ACHN (cell line): ENCODE measurements at places on chromosomes 6 and 20.
A peak's percentile ranks its signal among the peaks of the same experiment; 100 is the strongest.

DNA sequence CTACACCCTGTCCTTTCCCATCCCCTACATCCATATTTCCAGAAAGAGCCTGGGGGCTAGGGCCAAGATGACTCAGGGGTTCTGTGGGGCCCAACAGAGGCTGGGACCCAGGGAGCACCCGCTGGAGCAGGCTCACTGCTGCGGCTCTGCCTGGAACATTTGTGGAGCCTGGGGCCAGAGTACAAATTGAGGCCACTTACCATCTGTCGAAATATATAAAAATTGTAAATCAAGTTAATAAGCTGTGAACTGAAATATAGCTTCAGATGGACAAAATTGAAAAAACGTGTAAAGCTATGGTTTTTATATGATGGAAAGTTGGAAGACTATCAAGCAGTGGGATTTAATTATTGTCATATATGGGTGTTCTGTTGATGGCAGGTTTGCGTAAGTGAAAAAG is 82.9 kb upstream of the ATXN1 start:
- DNase-seq: no peak

DNA sequence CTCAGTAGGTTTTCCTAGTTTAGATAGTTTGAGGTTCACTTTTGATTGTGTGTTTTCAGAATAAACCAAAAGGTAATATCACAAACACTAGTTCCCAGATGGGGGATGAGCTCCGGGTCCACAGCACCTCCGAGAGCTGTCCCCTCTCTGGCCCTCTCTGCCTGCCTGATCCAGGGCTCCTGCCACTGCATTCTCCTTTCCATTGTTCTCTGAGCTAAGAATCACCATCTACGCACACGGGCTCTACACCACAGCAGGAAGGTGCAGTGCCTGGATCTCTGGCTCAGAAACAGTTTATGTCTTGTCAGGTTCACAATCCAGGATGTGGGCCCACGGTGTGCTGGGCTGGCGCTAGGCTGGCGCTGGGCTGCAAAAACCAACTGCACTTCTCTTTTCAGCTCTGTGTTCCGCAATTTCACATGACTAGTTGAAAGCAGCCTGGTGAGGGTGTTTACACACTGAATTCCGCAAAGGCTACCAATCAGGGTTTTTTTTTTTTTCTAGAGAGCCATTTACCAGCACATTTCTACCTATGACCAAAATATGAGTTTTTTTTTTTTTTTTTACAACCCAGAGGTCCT is 167.5 kb downstream of the SOD2 start:
- DNase-seq: no peak

- DNase-seq: peak; percentile 20
Observed at GRCh38 chr6:52558266-52559000, 18.4 kb downstream of the TRAM2 start.

GRCh38 chr20:35312318-35312717 is 20.1 kb upstream of the FAM83C start:
- peak; percentile 93 for DNase-seq

DNA sequence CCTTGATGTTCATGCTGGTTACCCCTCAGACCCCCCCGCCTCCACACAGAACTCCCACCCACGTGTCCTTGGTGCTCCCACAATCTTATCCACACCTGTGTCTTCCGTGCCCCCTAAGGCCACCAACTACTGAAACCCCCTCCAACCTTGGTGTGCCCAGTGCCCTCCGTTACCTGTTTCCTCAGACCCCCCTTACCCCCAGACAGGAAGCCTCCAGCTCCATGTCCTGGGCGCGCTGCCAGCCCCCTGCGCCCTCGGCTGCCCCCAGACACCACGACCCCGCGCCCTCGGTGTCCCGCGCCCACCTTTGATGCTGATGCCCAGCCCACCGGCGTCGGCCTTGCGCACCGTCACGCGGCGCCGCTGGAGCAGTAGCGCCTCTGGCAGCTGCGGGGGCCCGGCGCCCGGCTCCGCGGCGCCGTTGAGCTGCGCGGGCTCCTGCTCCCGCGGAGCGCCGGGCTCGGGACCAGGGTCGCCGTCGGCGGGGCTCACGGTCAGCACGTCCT is 504 bp downstream of the SNTA1 start:
- no peak for DNase-seq

DNA sequence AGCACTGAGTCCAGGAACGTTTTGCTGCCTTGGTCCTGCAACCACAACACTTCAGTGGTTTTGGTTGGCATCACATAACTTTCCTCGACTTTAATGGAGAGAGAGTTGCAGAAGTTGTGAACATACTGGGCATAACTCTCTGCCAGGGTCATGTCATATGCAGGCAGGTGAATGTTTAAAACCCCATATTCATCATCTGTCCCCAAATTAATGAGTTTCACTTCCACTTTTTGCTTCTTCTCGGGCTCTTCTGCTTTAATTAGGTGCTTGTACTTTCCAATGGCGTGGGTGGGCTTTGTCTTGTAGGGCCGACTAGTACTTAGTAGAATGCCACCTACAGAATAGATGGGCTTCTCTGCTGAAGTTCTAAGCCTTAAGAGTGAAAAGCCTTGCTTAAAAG is 45.2 kb upstream of the TFAP2A start:
- DNase-seq: no peak

DNA sequence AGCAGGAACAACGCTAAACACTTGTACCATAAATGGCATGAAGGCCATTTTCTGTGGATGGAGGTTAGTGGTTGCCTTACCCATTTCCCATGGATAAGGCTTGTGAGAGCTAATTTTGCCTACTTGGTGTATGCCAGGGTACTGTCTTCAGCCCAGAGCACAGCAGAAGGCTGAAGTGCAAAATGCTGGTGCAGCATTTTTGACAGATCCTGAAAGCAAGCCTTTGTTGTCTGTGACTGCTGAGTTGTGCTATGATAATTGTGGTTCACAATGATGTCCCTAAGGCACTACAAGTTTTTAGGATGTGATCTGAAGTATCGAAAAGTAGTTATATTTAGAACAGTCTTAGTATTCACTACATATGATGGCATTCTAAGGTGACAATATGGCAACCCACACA is 14.7 kb upstream of the HMGN3 start:
- no peak for DNase-seq

DNA sequence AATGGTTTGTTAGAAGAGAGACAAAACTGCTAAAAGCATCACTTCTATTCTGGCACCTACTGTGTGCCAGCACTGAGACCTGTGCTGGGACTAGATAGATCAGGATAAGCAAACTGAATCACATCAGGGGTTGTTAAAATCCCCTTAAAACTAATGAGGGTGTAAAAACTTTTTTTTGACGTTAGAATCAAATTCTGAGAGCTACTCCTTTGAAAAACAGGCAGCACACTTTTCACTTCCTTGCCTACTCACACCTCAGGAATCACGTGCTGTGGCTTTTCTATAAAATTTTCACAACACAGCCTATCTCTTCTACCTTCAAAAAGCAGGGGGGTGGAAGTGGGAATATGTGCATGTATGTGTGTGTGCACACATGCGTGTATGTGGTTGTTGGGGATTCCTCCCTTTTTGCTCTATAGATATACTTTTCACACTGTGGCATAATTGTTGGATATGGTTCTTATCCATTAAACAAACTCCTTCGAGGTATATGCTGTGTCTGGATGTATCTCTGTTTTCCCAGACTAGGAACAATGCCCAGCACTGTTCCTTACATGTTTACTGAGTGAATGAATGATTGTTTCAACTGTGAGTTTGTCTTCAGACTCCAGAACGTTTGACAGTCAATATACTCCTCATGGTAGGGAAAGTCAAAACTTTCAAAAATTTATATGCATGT is 105.4 kb downstream of the FYN start:
- no peak for DNase-seq

- no peak for DNase-seq
Observed at GRCh38 chr6:161265554-161265953, 8.3 kb downstream of the AGPAT4 start.

- DNase-seq: no peak
Observed at GRCh38 chr6:100255701-100256100, 209.0 kb downstream of the SIM1 start.

GRCh38 chr6:12527339-12527738 is 189.2 kb upstream of the PHACTR1 start:
- no peak for DNase-seq

DNA sequence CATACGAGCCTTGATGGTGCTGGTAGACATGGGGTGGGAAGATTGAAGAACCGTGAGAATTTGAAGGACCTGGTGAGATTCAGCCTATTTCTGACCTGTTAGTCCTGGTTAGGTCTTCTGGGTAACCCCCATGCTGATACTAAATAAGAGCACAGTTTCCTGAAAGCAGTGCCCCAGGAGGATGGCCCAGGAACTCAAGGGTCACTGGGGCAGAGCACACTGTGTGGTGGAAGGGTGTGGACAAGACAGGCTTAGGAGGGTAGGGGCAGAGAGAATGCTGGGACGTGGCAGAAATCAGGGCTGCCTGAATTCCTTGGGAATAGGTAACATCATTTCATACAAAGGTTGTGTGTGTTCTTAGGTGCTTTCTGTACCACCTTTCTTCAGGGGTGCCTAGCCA is 31.9 kb upstream of the ENPP1 start:
- no peak for DNase-seq

DNA sequence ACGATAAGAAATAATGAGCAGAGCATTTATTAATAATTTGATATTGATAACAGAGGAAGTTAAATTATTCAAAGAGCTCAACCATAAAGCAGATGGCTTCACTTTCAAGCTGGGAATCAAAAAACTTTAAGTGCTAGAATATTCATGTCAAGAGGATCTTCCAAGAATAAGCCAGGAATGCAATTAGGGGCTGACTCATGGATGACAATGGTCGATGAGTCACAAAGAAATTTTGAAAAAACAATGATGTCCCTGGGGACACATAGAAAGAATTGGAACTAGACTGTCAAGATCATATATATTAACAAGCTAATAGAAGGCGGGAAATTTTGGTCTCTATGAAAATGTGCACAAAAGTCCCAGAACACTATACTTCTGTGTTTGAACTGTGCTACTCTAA is 304.1 kb downstream of the LAMA2 start:
- DNase-seq: peak; percentile 48

DNA sequence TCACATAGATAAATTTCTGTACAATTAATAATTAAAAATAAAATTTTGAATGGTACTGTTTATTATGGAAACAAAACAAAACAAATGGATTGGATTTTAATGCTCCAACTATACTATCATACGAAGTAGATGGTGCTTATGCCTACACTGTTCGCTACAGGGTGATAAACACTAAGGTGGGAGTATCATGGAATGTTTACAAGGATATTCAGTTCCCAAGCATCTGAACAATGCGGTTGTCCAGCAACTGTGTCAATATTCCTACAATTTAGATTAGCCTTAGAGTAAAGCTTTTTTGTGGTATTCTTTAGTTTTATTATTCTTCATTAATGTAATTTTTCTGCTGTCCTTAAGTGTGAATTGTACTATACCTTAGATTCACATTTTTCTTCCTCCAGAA is 105.1 kb downstream of the MMS22L start:
- no peak for DNase-seq

DNA sequence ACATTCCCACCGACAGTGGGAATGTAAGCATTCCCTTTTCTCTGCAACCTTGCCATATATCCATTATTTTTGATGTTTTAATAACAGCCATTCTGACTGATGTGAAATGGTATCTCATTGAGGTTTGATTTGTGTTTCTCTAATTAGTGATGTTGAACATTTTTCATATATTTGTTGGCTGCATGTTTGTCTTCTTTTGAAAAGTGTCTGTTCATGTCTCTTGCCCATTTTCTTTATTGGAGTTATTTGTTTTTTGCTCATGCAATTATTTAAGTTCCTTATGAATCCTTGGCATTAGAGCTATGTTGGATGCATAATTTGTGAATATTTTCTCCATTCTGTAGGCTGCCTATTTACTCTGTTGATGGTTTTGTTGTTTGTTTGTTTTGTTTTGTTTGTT is 18.0 kb upstream of the ABT1 start:
- DNase-seq: no peak

DNA sequence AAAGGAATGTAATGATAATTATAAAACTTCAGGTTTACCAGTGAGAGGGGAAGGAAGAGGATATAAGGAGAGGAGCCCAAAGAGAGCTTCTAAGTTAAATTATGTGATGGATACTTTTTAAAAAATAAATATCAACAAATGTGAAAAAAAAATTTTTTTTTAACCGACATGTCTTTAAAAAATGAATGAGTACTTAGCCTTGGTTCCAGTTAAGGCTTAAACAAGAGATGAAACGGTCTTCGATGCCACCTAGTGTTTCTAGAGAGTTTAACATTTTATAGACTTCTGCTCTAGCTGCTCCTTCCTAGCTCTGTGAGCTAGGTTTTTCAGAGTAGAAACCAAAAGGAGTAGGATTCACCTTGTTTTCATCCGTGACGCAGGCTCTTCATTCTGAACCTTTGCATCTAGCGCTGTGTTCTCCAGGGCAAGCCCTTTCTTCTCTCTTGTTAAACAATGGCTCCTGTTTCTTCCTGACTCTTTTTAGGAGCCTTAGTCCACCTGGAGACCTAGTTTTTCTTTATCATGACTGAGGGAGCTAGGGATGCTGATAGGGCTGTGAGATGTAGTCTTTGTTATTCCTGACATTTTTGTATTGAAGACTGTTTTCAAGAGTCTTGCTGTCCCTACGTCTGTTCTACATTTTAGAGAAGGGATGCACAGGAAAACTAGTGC is 42.4 kb upstream of the GNRH2 start:
- DNase-seq: peak; percentile 73

DNA sequence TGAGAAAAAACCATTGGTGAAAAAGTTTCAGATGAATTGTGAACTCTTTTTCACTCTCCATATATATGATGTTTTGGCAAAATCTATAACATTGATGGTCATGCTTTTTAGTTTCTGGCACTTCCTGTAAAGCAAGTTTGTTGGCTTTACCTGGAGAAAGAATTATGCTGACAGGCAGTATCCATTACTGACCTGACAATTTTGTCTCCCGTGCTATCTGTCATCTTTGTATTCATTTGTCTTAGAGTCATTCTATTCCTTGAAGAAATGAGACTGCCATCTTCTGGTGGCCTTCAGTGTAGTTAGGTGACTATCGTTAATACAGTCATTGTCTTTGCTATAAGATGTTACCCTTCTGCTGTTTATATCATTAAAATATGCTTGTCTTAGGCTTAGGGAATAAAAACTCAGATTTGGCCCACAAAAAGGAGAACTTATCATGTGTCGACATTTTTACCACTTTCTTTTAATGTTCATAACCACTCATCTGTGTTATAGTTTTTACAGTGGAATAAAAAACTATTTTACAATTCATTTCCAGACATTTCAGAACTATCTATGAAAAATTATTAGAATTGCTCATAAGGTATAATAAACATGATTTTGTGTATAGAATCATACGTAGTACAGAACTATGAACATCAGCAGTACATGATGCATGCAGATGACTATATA is 707.0 kb downstream of the EPM2A start:
- peak; percentile 47 for DNase-seq

- DNase-seq: peak; percentile 23
Observed at GRCh38 chr20:6074145-6074561, 20.3 kb upstream of the LRRN4 start.
